ENCODE measurements at places on chromosomes 11 and 22.
A peak's percentile ranks its signal among the peaks of the same experiment; 100 is the strongest.

DNA sequence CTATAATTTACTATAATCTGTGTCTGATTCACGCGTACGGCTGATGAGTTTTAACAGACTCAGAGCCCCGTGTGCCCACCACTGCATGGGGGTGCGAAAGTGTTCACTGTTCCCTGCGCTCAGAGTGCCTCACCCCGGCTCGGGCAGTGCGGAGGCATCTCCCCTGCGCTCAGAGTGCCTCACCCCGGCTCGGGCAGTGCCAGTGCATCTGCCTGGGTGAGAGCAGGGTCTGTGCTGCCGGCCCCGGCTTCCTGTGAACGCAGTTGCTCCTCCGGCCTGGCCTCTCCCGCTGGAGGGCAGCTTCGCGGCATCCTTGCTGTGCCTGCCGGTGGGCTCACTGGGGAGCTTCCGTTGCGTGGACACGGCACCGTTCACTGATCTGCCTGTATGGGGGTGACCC is 14.2 kb downstream of the PTDSS2 start:
- DNase-seq = no peak

DNA sequence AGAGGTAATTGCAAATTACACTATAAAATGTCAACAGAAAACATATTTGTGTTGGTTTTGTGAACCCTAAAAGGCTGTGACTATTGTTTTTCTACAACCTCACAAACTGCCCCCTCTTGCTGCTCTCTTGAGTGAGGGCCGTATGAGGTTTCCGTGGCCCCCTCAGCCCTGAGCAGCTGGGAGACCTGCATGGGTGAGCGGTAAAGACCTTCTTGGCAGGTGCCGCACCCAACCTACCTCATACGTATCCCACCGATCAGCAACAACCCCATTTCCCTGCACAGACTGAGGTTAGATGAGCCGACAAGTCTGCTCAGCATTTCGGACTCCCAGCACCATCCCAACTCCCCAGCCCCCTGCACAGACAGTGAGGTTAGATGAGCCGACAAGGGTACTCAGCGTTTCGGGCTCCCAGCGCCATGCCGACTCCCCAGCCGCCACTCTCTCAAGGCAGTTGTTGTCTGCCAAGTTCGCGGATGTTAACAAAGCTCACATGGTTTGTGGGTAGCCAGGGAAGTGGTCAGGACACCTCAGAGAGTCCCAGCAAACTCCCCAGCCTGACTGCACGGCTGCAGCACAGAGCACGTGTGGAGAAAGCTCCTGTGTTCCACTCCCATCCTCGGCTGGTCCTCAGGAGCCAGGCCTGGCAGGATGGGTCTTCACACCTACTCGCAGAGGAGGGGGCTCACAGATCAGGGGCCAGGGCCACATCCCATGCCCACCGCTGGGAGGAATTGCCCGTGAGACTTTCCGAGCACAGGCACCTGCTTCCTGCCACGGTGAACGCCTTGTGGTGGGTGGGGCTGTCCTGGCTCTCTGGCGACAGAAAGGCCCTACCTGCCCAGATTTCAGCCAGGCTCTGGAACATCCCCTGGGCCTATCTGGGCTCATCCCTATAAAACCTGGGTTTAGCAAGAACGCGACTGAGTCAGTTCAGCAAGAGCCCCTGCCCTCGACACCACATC is 502.9 kb downstream of the BRD1 start:
- DNase-seq = no peak

DNA sequence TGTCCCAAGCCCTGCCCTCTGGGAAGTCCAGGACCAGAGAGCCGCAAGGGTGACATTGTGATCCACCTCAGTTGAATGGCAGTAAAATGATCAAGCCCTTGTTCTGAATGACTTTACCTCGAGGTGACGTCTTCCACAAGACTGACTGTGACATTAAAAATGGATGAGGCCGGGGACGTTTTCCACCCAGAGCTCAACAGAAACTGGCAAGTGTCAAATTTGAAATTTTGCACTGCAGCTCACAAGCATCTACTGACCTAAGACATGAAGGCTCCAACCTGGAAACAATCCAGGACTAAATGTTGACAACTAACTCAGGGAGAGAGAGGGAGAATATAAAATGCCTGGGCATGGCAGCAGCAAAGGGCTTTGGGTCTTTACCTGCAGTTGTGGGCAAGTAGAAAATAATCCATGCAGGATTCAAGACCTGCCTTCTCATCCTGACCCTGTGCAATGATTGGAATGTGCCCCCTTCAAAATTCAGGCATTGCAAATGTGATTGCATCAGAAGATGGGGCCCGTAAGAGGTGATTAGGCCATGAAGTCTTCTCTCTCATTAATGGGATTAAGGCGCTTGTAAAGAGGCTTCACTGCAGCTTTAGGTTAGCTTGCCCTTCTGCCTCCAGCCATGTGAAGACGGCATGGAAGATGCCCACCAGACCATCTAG is 33.6 kb upstream of the CLMP start:
- no peak for DNase-seq

DNA sequence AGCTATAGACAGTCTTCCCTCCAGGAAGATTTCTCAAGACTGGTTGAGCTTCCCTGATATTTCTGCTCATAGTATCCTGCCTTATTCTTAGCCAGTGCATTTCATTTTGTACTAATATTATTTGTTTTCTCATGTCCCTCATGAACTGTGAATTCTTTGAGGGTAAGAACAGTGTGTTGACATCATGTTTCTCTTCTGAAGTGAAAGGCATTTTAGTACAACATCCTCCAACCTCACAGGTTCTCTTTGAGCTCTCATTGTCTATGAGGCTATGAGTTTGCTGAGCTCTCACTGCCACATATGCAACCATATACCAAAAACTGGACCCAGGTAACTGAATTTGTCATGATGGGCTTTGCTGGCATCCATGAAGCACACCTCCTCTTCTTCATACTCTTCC is at the start of gene OR6Q1:
TSS of gene OR6Q1 (plus strand) at position 301 of the 400 bp plus-strand sequence. CDS start at position 301, 0 bp downstream.
- no peak for DNase-seq

DNA sequence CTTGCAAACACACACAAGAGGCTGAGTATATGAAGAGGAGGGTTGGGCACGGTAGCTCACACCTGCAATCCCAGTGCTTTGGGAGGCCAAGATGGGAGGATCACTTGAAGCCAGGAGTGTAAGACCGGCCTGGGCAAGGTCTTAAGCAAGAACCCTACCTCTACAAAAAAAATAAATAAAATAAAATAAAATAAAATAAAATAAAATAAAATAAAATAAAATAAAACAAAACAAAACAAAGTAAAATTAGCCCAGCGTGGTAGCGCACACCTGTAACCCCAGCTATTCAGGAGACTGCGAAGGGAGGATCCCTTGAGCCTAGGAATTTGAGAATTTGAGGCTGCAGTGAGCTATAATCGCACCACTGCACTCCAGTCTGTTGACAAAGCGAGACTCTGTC is 337.9 kb downstream of the SHANK2 start:
- no peak for DNase-seq

GRCh38 chr11:44564166-44564565 is 1.3 kb upstream of the CD82 start:
- no peak for DNase-seq

GRCh38 chr11:27300974-27301373 is 62.0 kb downstream of the CCDC34 start:
- DNase-seq = no peak

DNA sequence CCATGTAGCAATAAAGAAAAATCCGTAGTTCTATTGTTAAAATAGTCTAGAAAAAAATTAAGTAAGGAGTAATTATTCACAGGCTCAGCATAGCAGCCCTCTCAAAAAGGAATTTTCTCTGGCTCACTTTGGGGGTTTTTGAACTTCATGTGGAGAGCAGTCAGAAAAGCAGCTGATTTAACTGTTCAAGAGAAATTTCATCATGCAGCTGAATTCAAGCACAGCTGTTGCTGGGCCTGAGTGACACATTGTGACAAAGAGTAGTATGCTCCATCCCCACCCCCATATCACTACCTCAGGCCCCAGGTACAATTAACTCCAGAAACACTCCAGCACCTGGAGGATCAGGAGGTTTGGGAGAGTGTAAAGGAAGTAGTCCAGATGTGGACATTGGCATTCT is 272.1 kb downstream of the FAM76B start:
- peak; percentile 24 for DNase-seq

- DNase-seq = no peak
Observed at GRCh38 chr11:1953489-1954266, 6.5 kb downstream of the MRPL23 start.

DNA sequence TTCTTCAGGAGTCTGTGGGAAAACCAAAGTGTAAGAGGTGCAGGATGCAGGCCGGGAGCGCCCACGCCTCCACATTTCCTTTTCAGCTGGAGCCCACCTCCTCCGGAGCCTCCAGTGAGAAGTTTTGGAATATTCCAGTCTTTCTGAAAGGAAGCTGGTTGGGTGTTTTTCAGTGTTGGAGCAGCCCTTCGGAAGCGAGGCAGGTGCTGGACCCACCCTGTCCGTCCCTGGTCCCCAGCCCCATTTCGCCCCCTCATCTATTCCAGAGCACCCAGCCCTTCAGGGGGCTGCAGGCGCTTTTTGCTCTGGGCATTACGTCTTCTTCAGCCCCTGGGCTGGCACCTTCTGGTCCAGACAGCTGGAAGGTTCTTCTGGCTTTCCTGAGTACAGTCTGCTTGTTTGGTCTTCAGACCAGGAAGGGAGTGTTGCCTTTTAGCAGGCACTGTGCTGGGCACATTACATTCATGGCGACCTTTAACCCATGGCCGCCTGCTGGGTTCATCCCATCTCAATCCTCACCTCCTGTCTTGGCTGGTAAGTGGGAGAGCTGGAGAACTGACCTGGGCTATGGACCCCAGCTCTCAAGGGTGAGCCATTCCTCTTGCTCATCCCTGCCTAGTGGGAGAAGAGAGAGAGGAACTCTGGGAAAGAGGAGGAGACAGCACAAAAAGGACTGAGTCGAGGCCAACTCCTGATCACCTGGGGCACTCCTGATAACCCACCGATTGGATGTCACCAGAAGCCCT is 710 bp upstream of the THY1 start:
- no peak for DNase-seq

GRCh38 chr11:64690235-64690634 is 32.8 kb downstream of the NRXN2 start:
- DNase-seq = no peak

GRCh38 chr22:42626951-42627625 is 12.4 kb upstream of the POLDIP3 start:
- DNase-seq = no peak

GRCh38 chr11:129703846-129704245 is 111.8 kb upstream of the TMEM45B start:
- DNase-seq = no peak

DNA sequence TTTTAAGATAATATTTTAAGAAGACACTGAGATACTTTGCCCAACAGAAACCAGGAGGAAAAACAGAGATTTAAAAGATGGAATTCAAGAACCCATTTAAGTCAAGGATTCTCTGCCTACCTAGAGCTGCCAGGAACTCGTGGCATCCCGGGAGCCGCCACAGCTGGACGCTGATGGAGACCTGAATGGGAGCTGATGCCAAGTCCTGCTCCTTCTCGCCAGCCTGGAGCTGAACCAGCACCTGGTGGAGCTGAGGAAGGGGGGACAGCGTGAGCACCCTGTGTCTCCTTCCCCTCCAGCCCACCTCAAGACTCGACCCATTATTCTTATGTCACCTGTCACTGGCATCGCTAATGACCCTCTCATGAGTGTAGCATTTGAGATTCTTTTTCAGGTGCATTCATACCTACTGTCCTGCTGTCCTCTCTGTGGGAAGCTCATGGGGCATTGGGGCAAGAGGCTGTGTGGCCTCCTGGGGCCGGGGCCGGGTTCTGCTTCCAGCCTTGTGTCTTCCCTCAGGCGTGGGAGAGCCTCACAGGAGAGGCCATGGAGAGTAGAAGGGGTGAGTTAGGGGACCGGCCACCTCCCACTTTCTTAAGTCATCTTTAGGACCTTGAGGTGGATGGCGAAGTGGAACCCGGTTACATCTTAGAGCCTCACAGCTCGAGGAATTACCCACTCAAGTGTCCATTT is 70.8 kb upstream of the PITPNB start:
- no peak for DNase-seq

- DNase-seq = no peak
Observed at GRCh38 chr22:48713272-48714205, 1114.1 kb downstream of the BRD1 start.

- DNase-seq = no peak
Observed at GRCh38 chr22:28139961-28140360, 220.9 kb upstream of the PITPNB start.

- DNase-seq = peak; percentile 74
Observed at GRCh38 chr11:47863189-47863897, 15.2 kb upstream of the NUP160 start.

DNA sequence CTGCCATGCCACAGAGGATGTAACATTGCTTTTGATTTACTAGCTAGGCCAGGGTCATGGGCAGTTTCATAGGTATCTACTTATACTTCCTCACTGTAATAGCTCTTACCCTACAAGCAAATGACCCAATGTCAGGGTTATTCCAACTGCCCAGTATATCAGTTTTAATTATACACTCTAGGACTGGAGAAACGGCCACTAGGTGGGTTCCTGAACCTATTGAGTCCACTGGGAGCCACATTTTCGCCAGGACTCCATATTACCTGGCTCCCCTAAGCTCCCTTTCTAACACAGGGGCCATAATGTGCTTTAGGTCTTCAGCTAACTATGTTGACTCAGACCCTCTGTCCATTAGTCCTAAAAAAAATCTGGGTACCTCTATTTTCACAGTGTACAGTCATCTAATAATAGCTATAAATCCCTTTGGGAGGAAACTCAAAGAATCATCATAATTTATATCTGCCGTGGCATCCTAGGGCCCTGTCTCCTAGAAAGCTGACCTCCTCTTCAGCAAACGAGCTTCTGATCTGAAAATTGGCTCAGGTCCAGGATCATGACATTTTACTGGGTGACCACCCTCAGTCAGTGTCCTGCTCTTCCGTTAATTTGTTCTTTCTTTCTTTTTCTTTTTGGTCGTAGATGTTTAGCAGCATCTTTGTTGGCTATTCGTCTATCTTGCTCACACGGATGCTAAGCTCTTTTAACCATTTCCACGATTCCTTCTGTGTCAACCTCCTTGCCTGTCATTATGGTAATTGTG is 244.3 kb downstream of the FAM76B start:
- DNase-seq = no peak

DNA sequence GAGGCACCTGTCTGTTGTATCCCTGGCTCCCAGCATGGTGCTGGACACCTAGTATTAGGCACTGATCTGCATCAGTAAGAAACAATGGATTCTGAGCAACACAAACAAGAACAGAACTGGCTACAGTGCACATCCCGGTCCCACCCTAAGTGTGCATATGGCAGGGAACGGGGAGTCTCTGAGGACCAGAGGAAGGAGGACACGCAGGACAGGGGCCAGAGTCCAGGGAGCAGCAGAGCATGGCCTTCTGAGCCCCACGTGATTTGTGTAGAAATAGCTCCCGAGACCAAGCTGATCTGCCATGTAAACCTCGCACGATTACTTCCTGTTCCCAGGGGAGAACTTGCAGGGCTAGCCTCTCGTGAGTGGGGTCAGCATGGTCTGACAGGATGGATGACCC is 12.7 kb upstream of the SNX32 start:
- DNase-seq = peak; percentile 43

Data from suppressor macrophage treated with lipopolysaccharide for 1 hour (primary cell).